Ecto neural progenitor cell (in vitro differentiated cells): ENCODE measurements at places on chromosomes 11 and 22.

- DNase-seq: no peak
Observed at GRCh38 chr11:2999464-2999998, 7.4 kb upstream of the NAP1L4 start.

DNA sequence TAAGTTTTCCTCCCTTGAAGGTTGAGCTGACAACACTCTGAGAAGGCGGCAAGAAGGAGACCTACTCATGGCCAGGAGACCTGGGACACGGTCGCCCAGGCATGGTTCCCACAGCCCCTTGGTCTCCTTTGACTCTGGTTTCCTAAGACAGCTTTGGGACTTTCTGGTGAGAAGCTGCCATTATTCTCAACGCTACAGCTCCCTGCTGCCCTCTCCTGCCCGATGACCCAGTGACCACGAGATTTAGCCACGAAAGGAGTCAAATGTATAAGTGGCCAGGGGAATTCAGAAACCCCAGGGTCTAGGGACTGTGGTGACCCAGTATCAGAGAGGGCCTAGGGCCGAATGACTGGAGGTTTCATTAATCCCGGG lies 699 bp upstream of the SDF2L1 start:
- peak; percentile 74 for DNase-seq

DNA sequence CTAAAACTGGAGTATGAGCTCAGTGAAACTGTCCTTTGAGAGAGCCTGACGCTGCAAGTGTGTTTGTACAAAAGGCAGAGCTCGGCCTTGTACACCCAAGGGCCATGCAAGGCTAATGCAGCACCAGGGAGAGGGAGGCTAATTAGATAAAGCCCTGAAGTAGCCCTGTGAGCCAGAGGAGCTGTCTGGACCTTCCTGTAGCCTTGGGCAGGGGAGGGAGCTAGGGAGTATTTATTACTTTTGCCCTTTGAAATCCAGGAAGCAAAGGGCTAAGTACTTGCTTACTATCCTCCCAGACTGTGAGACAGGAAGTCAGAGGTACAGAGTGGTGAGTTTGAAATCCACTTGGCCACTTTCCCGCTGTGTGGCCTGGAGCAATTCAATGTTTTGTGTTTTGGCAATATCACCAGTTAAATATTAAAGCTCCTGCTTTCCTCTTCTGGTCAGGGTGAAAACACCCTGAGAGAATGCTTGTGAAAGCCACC lies 10.2 kb upstream of the LDHA start:
- DNase-seq: no peak

GRCh38 chr11:59756845-59757244 lies 1.7 kb downstream of the STX3 start:
- no peak for DNase-seq

DNA sequence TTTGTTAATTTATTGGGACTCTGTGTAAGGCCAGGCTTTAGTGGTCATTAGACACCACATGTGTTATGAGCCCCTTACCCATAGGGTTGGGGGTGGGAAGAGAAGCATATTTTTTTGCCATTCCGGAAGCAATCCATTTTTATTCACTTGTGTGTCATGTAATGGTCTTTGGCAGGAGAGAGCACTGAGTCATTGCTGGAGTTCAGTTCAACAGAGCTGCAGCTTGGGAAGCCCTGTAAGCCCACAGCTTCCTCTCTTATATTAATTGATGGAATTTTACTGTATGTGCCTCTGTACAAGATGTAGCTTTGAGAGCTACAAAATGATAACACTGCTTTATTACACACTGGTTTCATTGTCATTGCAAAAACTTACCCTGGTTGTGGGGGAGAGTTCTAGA lies 177.3 kb upstream of the SORL1-AS1 start:
- no peak for DNase-seq

DNA sequence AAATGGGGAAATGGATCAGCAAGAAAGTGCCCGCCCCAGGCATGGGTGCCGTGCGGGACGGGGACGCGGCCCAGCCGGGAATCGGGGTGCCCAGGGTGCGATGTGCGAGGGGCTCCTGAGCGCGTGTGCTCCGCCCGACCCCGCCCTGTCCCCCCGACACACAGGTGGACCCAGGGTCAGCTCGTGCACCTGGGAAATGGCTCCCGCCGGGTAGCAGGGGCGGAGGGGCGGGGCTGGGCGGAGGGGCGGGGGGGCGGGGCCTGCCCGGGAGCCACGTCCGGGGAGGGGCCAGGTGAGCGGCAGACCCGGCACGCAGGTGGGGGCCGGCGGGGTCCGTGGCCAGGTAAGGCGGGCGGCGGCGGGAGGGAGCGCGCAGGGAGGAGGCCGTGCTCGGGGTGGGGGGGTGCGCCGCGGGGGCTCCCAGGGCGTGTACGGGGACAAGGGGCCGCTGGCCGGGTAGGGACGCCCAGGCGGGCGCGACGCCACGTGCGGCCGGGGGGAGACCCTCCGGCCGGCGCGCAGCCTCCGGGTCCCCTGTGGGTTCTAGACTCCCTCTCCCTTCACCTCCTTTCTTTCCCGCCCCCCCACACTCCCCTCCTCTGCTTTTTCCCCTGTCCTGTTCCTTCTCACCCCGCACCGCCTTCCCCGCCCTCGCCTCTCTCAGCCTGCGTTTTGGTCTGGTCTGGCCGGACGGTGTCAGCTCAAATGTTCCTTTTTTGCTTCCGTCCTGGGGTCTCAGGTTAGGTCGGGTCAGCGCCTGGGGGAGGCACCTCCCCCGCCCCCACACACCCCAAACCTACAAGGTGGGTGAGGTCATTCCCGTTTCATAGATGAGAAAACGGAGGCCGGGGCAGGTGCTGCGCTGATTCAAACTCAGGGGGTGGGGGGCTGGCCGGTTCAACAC lies at the start of gene ARHGAP8:
TSS of gene ARHGAP8 (plus strand) at position 291 of the 904 bp plus-strand sequence. CDS start 33,953 bp downstream, outside the sequence.
- peak; percentile 56 for DNase-seq

DNA sequence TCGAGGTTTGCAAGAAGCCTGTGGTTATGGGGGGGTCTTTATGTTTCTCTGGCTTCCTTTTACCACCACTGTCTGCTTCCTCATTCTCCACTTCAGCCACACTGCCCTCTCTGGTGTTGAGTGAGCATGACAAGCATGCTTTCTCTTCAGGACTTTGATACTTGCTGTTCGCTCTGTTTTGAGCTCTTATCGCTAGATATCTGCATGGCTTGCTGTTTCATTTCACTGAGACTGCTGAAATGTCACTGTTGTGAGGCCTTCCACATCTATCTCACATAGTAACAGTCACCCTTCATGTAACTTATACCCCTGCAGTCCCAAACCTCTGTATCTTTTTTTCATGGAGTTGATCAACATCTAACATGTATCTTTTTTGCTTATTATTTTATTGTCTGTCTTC lies 59.8 kb downstream of the TMEM135 start:
- peak; percentile 52 for DNase-seq

- DNase-seq: no peak
Observed at GRCh38 chr22:31192513-31192912, 19.6 kb upstream of the LIMK2 start.

GRCh38 chr11:68361702-68362101 lies 49.3 kb downstream of the LRP5 start:
- DNase-seq: no peak

DNA sequence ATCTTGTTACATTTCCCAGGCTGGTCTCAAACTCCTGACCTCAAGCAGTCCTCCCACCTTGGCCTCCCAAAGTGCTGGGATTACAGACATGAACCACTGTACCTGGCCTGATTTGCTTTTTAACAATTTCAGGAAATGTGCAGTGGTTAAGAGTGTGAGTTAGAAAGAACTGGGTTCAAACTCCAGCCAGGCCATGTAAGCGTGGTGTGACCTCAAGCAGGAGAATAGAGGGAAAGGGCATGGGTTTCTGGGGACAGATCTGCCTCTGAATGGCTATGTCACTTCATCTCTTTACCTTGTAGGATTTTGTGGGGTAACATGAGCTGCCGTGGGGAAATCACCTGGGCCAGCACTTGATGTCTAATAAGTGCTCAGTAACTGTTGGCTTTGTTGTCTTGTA lies 9.3 kb downstream of the SNRPD3 start:
- no peak for DNase-seq

DNA sequence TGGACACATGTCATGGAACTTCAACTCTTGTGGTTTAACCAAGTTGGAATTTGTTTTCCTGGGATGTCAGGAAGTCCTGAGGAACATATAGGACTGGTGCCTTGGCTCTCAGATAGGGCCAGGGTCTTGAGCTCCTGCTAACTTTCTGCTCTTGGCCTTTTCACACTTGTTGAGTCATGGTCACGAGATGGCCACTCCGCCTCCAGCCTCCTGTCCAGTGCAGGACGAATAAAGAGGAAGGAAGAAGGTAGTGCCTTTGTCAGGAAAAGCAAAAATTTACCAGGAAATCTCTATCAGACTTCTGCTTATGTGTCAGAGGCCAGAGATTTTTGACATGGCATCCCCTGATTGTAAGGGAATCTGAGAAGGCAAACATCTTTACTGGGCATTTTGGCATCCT lies 89.1 kb upstream of the ARHGAP20 start:
- no peak for DNase-seq

GRCh38 chr11:77090046-77090372 lies 12.6 kb upstream of the OMP start:
- no peak for DNase-seq

- no peak for DNase-seq
Observed at GRCh38 chr11:1354125-1354938, 35.4 kb upstream of the BRSK2 start.

DNA sequence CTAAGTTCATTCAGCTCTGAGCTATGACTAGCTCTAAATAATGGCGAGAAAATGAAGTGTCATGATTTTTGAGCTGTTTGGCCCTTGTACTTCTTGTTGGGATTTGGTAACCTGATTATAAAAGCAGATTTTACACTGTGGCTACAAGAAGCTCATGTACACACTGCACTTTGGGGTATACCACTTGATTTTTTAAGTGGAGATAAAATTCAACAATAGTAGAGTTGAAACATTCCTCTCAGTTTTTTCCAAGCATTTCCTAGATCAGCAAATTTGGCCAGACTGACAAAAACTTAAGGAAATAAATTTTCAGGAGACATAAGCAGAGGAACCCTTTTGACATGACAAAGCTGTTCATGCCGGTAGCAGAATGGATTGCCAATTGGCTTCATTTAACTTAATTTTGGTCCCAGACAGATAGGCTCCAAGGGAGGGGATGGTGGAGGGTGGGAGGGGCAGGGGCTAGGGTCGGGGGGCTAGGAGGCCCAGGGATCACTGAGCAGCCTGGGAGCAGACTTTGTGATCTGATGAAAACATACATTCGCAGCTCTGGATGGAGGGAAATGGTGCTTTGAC lies 575.9 kb downstream of the METTL15 start:
- DNase-seq: no peak

- DNase-seq: no peak
Observed at GRCh38 chr11:19953909-19954308, 206.4 kb downstream of the DBX1 start.

GRCh38 chr11:89508544-89508943 lies 17.4 kb upstream of the NOX4 start:
- no peak for DNase-seq

- DNase-seq: no peak
Observed at GRCh38 chr11:118186346-118187107, 10.1 kb upstream of the SCN2B start.

- peak; percentile 41 for DNase-seq
Observed at GRCh38 chr22:49781289-49781782, 46.3 kb downstream of the BRD1 start.

DNA sequence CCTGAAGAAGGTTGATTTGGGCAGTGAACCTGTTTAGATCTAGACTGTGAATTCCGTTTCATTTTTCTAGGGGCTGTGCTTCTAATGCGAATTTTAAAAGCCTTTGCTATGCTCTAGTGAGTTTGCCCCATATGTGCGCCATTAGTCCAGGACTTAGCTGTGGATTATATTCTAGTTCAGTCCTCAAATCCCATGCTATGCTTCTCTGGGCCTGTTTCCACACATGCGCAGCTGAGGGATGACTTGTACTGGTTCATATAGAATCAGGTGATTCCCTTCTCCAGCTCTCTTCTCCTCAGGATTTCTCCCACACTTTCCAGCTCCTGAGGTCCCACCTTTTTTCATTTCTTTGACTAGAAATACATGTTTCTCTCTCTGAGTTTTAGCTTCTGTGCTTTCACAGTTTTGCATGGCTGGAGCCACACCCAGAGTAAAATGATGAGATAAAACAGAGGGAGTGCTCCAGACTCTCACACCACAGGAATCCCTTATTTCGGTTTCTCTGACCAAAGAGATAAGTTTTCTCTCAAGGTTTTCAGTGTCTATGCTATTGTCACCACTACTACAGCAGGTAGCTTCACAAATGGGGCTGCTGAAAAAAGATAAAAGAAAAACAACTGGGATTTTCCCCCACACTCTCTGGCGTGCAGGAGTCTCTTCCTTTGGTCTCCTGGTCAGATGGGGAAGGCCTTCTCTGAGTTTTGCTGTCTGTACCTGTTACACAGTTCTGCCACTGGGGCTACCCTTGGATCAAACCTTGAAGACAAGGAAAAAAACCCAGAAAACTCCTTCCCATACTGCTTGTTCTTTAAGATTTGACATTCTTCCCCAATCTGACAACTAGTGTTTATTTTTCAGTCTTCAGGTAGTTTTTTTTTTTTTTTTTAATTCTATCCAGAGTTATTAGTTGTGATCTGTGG lies 96.2 kb upstream of the TEAD1 start:
- no peak for DNase-seq

GRCh38 chr22:46681010-46681409 lies 57.0 kb downstream of the CERK start:
- no peak for DNase-seq

DNA sequence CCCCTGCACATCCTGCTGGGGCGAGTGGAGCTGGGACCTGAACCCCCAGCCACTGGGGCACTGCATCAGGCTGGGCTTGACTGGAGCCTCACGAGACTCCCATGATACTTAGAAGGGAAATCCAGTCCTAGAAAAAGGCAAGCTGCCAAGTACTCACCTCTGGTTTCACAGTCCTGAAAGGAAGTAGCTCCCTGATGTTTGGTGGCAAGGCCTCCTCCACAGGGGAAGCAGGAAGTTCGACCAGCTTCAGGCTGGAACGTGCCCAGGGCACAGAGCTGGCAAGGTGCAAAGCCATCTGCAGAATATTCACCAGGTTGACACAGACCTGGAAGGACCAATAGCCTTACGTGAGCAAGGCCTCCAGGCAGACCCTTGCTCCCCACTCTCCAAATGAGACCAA lies 26.8 kb upstream of the NRIP3 start:
- DNase-seq: no peak

GRCh38 chr11:108733479-108734116 lies 68.7 kb downstream of the DDX10 start:
- DNase-seq: no peak

- no peak for DNase-seq
Observed at GRCh38 chr11:71466358-71466757, 13.4 kb downstream of the NADSYN1 start.

DNA sequence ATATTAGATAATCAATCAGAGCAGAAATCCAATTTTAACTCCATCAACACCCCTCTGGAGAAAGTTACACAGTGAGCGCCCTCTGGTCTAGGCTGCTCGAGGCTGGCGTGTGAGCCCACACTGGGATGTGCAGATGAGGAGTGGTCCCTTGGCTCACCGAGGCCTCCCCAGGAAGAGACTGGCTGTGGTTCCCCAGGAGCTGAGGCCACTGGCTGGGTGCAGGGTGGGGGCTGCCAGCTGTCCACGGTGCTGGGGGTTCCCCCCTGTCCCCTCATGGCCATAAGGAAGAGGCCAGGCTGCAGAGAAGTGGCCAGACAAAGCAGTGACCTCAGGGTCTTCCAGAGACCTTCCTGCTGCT lies 750.7 kb downstream of the BRD1 start:
- no peak for DNase-seq
